A549 treated with ZK216348 at 1 μM for 4 hours (cell line): ENCODE measurements at places on chromosomes 3 and 15. TPM values are rescaled to one million over a fixed set of nuclear protein-coding genes. Genes with fewer than 3 reads are reported as not detected.

CGNL1 gene
- 0.71 to 1.1 TPM (median 0.85 TPM) in 5 replicates for total RNA-seq

SLC2A2 gene
- total RNA-seq, result not detected in 5 replicates

C3orf70 gene
- 0.02 to 0.04 TPM in 2 of 5 replicates, not detected in the others for total RNA-seq

SELENOT gene
- total RNA-seq, result 94.0 to 111 TPM (median 107 TPM) in 5 replicates

JAGN1 gene
- total RNA-seq, result 72.0 to 87.1 TPM (median 82.0 TPM) in 5 replicates

CKMT1A gene
- 0.88 to 4.0 TPM (median 3.3 TPM) in 5 replicates for total RNA-seq

HTR3E gene
- not detected in 5 replicates for total RNA-seq

MESP2 gene
- 0.44 to 0.95 TPM (median 0.65 TPM) in 4 of 5 replicates, not detected in the other for total RNA-seq

ARGFX gene
- total RNA-seq, result not detected in 5 replicates

RASL12 gene
- 0.08 to 0.19 TPM (median 0.15 TPM) in 5 replicates for total RNA-seq

AHSG gene
- 0.18 to 0.29 TPM in 2 of 5 replicates, not detected in the others for total RNA-seq

FMN1 gene
- 0.20 to 0.77 TPM (median 0.28 TPM) in 5 replicates for total RNA-seq

VPS33B gene
- total RNA-seq, result 12.4 to 26.6 TPM (median 13.7 TPM) in 5 replicates

GATM gene
- total RNA-seq, result 1.8 to 4.2 TPM (median 2.2 TPM) in 5 replicates

XCR1 gene
- not detected in 5 replicates for total RNA-seq

SERPINI1 gene
- 2.1 to 3.5 TPM (median 3.1 TPM) in 5 replicates for total RNA-seq

ZNF148 gene
- 7.6 to 12.1 TPM (median 9.9 TPM) in 5 replicates for total RNA-seq

ERC2 gene
- total RNA-seq, result 0.31 to 0.52 TPM in 2 of 5 replicates, not detected in the others

TCTA gene
- total RNA-seq, result 18.9 to 24.4 TPM (median 23.7 TPM) in 5 replicates

KBTBD13 gene
- not detected in 5 replicates for total RNA-seq

PAQR5 gene
- 65.5 to 118 TPM (median 110 TPM) in 5 replicates for total RNA-seq

KCNMB2 gene
- not detected in 5 replicates for total RNA-seq

SNX22 gene
- 0.59 to 1.1 TPM (median 0.78 TPM) in 5 replicates for total RNA-seq

VGLL3 gene
- 4.4 to 15.5 TPM (median 8.1 TPM) in 5 replicates for total RNA-seq

GOLGA8J gene
- not detected in 5 replicates for total RNA-seq

PRICKLE2 gene
- 1.9 to 3.3 TPM (median 2.6 TPM) in 5 replicates for total RNA-seq

CNTN3 gene
- not detected in 5 replicates for total RNA-seq

UBE2E2 gene
- total RNA-seq, result 31.3 to 55.7 TPM (median 39.0 TPM) in 5 replicates
